ENCODE measurements at places on chromosomes 7 and 10.

- DNase-seq = no peak
Observed at GRCh38 chr7:11749629-11750028, 82.4 kb downstream of the THSD7A start.

- DNase-seq = no peak
Observed at GRCh38 chr7:36597090-36597773, 127.1 kb downstream of the AOAH start.

DNA sequence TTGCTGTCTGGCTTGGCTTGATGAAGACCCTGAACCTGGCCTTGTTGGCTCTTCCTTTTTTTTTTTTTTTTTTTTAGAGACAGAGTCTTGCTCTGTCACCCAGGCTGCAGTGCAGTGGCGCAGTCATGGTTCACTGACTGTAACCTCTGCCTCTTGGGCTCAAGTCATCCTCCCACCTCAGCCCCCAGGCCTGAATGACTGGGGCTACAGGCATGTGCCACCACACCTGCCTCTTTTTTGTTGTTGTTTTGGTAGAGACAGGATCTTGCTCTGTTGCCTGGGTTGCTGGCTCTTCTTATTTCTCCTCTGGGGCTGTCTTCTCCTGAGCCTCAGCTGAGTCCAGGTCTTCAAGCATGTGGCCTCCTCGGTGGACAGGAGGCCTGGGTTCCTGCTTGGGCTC, 44.7 kb downstream of the PRF1 start:
- DNase-seq = no peak

DNA sequence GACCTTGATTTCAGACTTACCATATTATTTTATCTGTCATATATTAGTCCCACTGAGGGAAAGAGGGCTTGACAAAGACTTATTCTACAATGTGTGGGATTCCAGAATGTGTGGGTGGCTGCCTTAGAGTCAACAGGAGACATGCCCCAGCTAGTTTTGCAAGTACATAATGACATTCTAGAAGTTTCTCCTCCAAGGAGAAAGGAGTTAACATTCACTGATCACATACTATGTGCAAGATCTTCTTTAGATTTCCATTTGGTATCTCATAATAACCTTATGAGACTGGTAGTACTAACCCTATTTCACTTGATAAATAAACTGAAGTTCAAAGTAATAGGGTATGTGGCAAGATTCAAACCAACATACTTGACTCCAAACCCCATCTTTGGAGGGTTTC, 25.2 kb downstream of the IRF5 start:
- no peak for DNase-seq

DNA sequence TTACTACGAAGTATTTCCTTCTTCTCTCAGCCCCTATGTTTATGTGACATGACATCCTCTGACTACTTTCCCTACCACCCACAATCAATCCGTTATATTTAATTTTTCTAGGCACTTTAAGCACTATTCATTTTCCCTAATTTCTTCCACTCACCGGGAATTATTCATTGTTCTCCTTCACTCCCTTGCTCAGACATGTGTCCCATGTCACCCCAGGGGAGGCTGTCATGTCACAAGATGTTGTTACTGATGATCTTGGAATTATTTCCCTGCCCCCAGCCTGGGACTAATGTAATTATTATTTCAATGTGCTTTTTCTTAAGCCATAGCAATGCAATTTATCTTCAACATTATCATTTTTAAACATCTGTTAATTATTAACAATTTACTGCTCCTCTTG, 317.2 kb downstream of the PHF14 start:
- DNase-seq = no peak

DNA sequence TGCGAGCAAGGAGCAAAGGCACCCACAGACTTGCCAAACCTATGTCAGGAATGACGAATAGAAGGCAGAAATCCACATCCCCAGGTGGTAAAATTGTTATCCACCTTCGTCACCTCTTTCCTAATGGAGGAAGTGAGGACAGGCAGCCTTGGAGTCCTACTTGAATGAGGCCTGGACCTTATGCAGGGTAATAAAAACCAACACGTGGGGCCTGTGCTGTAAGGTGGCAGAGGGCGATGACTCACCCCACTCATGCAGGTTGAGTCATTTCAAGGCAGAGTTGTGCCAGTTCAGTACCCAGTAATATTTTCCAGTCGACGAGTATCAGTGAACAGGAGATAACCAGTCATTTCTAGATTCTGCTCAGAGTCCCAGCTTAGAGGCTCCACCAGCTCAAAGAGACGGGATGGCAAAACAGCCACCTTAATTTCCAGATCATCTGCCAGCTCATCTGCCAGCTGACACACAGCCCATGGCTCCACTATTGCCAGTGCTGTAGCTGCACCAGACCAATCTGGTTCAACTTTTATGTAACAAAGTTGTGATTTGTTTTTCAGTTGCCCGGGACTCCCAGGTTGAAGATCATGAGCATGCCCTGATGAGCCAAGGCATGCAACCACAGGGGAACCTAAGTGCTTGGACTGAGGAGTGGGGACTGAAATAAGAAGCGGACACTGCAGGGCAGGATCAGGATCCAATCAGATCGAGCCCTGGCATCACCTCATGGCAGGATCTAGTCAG, 176.2 kb upstream of the ITGB1 start:
- peak; percentile 82 for DNase-seq

DNA sequence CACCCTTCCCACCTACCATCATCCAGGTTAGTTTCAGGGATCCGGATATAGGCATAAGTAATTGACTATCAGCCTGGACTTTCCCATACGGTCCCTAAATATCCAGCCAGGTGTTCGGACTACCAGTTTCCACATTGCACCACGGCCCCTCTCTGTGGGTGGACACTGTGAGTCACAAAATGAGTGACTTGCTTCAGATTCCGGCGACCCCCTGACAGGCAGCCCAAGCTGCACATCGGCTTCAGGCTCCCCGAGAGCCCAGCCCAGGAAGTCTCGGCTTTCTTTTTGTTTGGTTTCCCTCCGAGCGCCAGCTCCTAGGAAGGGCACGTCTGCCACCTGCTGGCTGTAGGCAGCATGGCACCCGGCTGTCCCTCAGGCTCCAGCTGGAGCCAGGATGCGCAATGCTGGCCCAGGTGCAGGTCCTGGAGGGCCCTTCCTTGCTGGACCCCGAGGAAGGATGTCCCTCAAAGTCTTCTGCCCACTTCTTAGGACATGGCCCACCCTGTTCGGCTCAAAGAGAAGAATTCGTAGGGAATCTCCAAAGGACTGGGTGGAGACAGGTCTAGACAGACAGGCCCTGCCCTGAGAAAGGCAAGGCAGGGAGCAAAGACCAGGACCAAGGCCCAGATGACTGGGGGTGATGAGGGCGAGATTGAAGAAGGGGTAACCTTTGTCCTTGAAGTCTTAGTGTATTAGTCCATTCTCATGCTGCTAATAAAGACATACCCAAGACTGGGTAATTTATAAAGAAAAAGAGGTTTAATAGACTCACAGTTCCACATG, 10.6 kb downstream of the HABP2 start:
- DNase-seq = peak; percentile 69

- no peak for DNase-seq
Observed at GRCh38 chr7:29289156-29290021, 94.8 kb downstream of the CHN2 start.

- DNase-seq = no peak
Observed at GRCh38 chr7:112386619-112387018, 63.6 kb upstream of the IFRD1 start.

GRCh38 chr7:30682212-30683083, at the start of gene CRHR2:
CRHR2 (minus strand) TSS chr7:30682456; CDS start chr7:30682280, 176 bp downstream.
- DNase-seq = no peak

DNA sequence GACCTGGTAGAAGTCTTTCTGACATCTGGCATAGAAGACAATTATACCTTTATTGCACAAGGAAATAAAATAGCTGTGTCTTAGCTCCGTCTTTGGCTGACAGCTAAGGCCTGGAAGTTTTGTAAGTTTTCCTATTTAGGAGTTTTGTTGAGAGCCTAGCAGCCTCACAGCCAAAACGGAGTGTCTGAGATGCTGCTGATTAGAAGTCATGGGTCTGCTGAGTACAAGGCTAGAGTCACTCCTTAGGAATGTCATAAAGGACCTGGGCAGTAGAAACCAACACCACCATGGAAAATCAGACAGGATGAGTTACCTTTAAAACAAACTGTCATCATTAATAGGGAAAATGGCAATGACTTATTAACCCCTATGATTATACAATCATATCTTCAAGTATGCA, 442.5 kb downstream of the KCNMA1 start:
- no peak for DNase-seq

DNA sequence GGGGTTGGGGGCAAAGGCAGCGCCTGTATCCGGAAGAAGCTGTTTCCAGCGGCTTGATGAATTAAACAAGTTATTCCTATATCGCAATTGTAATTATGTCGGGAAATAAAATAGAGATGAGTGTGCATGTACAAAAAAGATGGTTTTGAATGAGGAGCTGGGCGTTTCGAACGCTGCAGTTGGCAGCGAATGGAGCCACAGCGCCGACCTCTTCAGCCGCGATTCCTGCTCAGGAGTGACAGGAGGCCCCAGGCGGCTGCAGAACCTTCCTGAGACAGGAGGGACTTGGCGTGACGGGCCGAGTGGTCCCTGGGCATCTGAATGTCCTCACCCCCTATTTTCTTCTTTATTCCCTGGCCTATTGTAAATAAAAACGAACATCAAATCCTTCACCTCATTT, 184.9 kb downstream of the DNAJB6 start:
- DNase-seq = no peak

GRCh38 chr10:58513188-58514110, 777 bp downstream of the BICC1 start:
- DNase-seq = no peak

- no peak for DNase-seq
Observed at GRCh38 chr7:138158739-138159528, 82.7 kb downstream of the AKR1D1 start.

DNA sequence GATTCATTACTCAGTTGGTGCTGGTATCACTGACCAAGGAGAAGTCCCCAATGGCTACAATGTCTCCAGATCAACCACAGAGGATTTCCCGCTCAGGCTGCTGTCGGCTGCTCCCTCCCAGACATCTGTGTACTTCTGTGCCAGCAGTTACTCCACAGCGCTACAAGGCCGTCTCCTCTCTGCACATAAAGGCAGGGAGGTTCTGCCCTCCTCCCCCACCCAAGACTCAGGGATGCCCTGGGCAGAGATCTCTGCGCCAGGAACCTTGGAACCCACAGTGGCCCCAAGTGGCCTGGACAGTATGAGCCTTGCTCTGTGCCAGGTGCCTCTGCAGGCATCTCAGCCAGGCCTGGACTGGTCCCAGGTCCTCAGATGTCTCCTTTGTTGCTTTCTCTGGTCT, 193.4 kb upstream of the PRSS58 start:
- DNase-seq = no peak

DNA sequence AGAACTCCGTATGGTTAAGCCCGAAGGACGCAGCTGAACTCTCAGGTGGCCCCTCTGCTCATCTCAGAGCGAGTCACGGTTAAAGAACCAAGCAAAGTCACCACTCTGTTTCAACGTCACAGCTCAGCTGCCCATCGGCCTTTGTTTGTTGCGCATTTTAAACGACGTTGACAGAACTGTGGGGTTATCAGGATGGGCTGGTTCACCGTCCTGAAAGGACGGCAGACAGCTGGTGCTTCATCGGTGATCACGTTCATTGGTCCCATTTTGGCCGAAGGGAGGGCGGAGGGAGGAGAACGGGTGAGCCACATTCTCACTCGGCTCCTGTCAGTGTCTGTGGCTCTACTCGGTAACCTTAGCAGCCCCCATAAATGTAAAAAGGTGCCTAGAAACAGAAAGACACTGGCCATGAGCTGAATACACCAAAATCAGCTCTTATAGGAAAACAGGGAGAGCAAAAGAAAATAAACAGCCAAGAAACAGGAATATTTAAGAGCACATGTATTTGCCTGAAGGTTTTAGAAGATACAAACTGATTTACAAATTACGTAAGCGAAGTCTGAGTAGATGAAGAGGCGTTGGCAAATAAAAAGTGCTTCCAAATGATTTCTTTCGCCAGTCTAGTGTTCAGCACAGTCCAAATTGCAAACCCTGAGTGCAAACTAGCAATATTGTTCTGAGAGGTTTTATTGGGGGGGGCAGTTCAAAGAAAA, 8.4 kb downstream of the PRKAG2 start:
- no peak for DNase-seq

GRCh38 chr7:108234281-108234680, 104.1 kb upstream of the LAMB4 start:
- DNase-seq = no peak

DNA sequence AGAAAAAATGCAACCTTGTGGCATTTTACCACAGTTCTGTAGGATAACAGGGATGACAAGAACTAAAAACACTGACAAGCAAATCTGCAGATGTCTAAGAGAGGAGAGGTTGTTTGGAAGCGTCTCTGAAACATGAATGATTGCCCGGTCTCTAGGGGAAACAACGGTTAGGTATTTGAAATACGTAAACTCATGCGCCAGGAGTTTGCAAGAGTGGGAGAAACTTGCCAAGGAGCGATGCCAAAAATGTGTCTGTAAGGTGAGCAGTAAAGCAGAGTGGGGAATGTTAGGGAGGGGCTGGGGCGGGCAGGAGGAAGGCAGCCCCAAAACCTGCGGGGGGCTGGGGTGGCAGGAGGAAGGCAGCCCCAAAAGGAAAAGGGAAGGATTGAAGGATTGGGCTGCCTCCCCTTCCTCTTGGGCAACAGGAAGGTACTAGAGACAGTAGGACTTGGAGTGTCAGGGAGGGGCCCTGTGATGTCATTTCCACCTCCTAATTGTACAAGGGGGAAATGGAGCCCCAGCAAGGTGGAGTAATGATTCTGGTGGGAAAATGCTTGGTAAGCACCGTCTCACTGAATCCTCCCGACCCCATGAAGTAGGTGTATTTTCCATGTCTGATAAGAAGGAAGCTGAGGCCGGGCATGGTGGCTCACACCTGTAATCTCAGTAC, 33.2 kb upstream of the PLEKHA1 start:
- no peak for DNase-seq

- DNase-seq = no peak
Observed at GRCh38 chr10:125157505-125157904, 2.9 kb downstream of the CTBP2 start.

GRCh38 chr10:72340510-72341261, 14.0 kb downstream of the DNAJB12 start:
- peak; percentile 80 for DNase-seq

GRCh38 chr7:122717356-122718089, 14.8 kb upstream of the RNF148 start:
- no peak for DNase-seq
